ENCODE measurements at places on chromosomes 3 and 15. TPM values are rescaled to one million over a fixed set of nuclear protein-coding genes. Genes with fewer than 3 reads are reported as not detected.

DNA sequence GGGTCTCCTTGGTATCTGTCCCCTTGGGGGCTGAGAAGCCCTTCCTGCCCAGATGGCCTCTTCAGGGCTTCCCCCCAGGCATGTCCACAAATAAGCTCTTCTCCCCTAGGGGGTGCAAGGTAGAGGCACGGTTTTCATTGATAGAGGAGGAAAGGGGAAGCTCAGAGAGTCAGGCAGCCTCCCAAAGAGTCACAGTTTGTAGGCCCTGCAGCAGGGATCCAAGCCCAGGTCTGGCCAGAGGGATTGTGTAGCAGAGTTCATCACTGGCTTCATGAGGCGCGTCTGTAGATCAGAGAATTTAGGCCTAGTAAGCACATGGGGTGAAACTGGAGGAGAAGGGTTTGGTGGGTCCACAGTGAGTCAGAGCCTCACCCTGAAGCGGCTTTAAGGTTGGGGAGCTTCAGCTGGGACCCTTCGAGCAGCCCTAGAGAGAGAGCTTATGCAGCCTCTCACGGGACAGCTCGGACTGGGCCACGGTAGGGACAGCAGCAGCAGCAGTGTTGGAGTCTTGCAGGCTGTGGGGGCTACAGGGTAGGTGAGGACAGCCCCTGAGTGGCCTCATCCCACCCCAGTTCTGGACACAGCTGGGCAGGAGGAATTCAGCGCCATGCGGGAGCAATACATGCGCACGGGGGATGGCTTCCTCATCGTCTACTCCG lies 37.5 kb upstream of the ESYT3 start:
- H3K36me3 ChIP-seq, result peaks cover 44% of the 10 kb centered on the region
- no peaks in the 10 kb centered on the region for H3K4me1 ChIP-seq
- H3K27me3 ChIP-seq, result no peaks in the 10 kb centered on the region
- no peak for DNase-seq
- H3K4me3 ChIP-seq, result no peak overlapping the region
- no peak overlapping the region for H3K27ac ChIP-seq

GRCh38 chr3:54771050-54771449 lies 156.8 kb downstream of the LRTM1 start:
- no peaks in the 10 kb centered on the region for H3K27me3 ChIP-seq
- no peaks in the 10 kb centered on the region for H3K36me3 ChIP-seq
- no peak for DNase-seq
- no peaks in the 10 kb centered on the region for H3K4me1 ChIP-seq
- H3K4me3 ChIP-seq, result no peak overlapping the region
- no peak overlapping the region for H3K27ac ChIP-seq

GRCh38 chr3:103862415-103862814 lies 1427.6 kb downstream of the ZPLD1 start:
- H3K36me3 ChIP-seq, result no peaks in the 10 kb centered on the region
- H3K4me3 ChIP-seq, result no peak overlapping the region
- no peak for DNase-seq

DNA sequence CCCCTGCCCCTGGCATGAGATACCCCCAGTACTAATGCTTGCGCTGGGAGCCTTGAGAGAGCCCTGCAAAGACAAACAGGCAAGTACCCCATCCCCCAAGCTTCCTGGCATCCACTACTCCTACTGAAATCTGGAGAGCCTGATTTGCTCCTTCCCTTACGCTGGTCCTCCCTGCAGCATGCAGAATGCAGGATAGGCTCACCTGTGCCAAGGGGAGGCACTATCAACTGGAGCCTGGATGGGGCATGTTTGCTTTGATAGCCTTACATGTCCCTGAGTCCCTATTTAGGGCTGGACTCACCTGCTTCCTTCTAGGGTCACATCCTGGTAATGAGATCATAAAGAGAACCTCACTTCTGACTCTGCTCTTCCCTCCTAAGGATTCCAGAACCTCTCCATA lies 42.9 kb downstream of the RAB11A start:
- H3K36me3 ChIP-seq, result peaks cover 12% of the 10 kb centered on the region
- H3K27me3 ChIP-seq, result no peaks in the 10 kb centered on the region
- H3K4me1 ChIP-seq, result no peaks in the 10 kb centered on the region
- no peak overlapping the region for H3K4me3 ChIP-seq
- no peak for DNase-seq

- peaks cover 53% of the 10 kb centered on the region for H3K4me1 ChIP-seq
- peak overlapping the region; percentile 77 for H3K27ac ChIP-seq
- H3K36me3 ChIP-seq, result peaks cover 21% of the 10 kb centered on the region
- no peaks in the 10 kb centered on the region for H3K27me3 ChIP-seq
Measured at GRCh38 chr15:90063770-90064247, 38.5 kb downstream of the IDH2 start.

- no peaks in the 10 kb centered on the region for H3K36me3 ChIP-seq
- peak overlapping the region; percentile 64 for H3K4me3 ChIP-seq
- H3K4me1 ChIP-seq, result no peaks in the 10 kb centered on the region
- H3K27ac ChIP-seq, result peak overlapping the region; percentile 93
- DNase-seq, result no peak
- H3K27me3 ChIP-seq, result no peaks in the 10 kb centered on the region
Measured at GRCh38 chr3:119580067-119580760, 922 bp downstream of the ADPRH start.

DNA sequence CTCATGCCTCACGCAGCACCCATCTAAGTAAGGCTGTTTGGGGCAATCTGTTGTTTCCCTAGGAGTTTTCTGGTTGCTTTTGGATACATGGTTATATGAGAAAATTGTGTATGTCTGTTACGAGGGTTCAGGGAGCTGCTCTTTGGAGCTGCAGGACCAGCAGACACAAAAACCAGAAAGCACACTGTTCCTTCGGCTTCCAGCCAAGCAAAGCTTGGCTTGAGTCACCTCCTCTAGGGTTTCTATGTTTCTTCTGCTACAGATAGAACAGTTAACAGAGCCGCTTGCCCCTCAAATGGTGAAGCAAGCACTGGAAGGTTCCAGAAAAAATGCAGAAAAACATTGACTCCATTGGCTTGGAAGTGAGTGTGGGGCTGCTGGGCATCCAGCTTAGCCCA lies 49.2 kb upstream of the CTDSPL start:
- no peak for DNase-seq
- no peaks in the 10 kb centered on the region for H3K27me3 ChIP-seq
- H3K4me3 ChIP-seq, result no peak overlapping the region

- no peaks in the 10 kb centered on the region for H3K4me1 ChIP-seq
- H3K36me3 ChIP-seq, result no peaks in the 10 kb centered on the region
- no peaks in the 10 kb centered on the region for H3K27me3 ChIP-seq
- H3K27ac ChIP-seq, result no peak overlapping the region
Measured at GRCh38 chr3:180961087-180961486, 28.4 kb downstream of the DNAJC19 start.

DNA sequence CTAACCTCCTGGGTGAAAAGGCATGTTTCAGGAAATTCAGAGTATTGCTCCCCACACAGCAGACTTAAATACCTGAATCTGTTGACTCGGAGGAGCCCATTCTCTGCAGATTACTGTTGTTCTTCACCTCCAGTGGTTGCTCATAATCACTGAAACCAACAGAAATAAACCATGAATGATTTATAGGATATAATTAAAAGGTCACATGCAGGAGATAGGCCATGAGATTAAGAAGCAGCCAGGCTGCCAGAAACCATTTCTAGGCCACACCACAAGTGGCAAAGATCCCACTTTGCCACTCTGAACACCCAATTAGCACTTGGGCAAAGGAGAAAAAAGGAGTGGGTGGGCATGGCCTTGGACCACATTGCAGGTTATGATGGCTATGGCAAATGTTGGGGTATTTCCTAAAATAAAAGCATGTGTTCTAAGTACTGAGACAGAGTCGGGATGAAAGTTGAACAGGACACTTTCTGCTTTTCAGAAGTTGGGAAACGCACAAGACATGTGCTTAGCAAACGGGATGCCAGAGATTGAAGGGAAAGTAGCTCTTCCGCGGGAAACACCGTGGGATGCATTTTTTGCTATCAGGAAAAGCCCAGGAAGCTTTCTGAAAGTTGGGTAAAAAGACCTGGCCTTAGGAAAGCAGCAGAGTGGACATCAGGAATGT lies 1.5 kb downstream of the CDC25A start:
- no peaks in the 10 kb centered on the region for H3K27me3 ChIP-seq
- H3K27ac ChIP-seq, result no peak overlapping the region
- peaks cover 6% of the 10 kb centered on the region for H3K4me1 ChIP-seq
- H3K4me3 ChIP-seq, result no peak overlapping the region
- H3K36me3 ChIP-seq, result peaks cover 3% of the 10 kb centered on the region

GRCh38 chr3:143241481-143241951 lies 121.9 kb downstream of the CHST2 start:
- H3K4me3 ChIP-seq, result no peak overlapping the region
- no peak overlapping the region for H3K27ac ChIP-seq
- DNase-seq, result no peak
- no peaks in the 10 kb centered on the region for H3K4me1 ChIP-seq

DNA sequence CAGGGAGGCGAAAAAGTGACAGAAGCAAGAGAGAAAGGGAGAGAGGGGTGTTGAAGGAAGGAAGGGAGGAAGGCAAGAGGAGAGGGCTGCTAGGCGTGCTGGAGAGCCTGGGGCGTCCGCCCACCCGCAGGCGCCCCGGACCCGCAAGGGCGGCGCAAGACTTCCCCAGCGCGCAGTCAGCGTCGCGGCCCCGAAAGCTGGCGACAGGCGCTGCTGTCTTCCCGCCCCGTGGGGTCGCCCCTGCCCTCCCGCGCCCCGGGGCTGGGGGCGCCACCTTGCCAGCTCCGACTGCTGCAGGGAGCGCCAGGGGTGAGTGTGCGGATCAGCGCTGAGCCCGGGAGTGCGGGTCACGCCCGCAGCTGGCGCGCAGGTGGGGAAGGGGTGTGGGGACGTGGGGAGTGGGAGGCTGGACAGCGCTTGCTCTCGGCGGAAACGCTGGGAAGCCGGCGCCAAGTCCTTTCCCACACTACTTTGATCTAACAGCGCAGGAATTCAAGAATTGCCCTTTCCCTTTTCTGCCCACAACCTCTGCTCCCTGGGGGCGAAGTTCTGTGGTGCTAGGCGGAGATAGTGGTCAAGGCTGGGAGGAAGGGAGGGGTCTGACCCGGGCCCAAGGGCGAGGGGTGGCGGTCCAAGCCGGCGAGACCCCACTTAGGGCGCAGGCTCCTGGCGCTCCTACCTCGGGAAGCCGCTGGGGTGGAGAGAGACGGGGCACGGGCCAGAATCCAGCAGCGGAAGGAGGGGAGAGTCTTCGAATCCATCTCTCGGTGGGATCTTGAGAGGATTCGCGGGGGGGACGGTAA lies 266.1 kb downstream of the CGGBP1 start:
- H3K4me1 ChIP-seq, result no peaks in the 10 kb centered on the region
- H3K36me3 ChIP-seq, result no peaks in the 10 kb centered on the region
- no peak for DNase-seq
- no peaks in the 10 kb centered on the region for H3K27me3 ChIP-seq

DNA sequence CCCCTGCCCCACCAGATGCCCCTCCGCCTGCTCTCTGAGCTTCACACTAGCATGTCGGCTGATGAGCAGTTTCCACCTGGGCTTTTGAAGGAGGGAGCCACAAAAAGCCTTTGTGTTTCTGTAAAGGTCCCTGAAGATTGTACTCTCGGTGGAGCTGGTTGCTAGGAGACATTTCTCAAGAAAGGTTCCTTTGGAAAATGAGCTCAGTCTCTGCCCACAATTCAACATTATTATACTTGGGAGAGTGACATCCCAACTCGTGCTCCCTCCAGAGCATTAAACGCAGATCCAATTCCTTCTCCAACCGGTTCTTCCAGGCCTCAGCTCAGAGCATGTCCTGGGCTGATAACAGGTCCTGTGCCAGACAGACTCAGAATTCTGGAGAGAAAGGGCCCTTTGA lies 26.8 kb upstream of the FAM107A start:
- no peak overlapping the region for H3K27ac ChIP-seq
- no peak for DNase-seq
- no peak overlapping the region for H3K4me3 ChIP-seq
- no peaks in the 10 kb centered on the region for H3K27me3 ChIP-seq
- H3K4me1 ChIP-seq, result no peaks in the 10 kb centered on the region

- no peak for DNase-seq
- no peaks in the 10 kb centered on the region for H3K27me3 ChIP-seq
- no peak overlapping the region for H3K4me3 ChIP-seq
- H3K27ac ChIP-seq, result no peak overlapping the region
- H3K4me1 ChIP-seq, result no peaks in the 10 kb centered on the region
- H3K36me3 ChIP-seq, result no peaks in the 10 kb centered on the region
Measured at GRCh38 chr3:78867409-78868372, 900.1 kb downstream of the ROBO1 start.

DNA sequence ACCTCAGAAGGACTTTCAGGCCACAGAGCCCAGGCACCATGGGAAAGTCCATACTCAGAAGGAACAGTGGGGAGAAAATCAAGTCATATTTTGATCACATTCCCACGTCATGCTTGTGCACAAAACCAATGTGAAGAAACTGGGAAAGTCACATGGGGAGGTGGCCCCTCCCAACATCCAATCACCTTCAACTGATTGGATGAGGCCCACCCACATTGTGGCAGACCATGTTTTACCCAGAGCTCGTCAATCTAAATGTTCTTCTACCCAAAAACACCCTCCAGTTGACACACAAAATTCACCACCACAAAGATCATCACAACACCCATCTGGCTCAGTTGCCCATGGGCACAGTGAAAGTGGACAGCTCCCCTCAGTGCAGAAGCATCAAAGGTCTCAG lies 248.2 kb upstream of the IGF1R start:
- DNase-seq, result no peak
- H3K4me3 ChIP-seq, result no peak overlapping the region
- H3K36me3 ChIP-seq, result no peaks in the 10 kb centered on the region
- no peaks in the 10 kb centered on the region for H3K27me3 ChIP-seq
- H3K27ac ChIP-seq, result no peak overlapping the region
- H3K4me1 ChIP-seq, result no peaks in the 10 kb centered on the region

Gene SPSB4
- not detected for total RNA-seq

Gene ASTE1
- total RNA-seq, result 5.2 TPM

Gene MESP2
- 1.5 TPM for total RNA-seq

Gene HCN4
- total RNA-seq, result not detected

Gene CASR
- not detected for total RNA-seq

Gene OIP5
- total RNA-seq, result not detected

Gene SPRED1
- 35.0 TPM for total RNA-seq

Gene PLS1
- 3.6 TPM for total RNA-seq

Gene LPCAT4
- 33.3 TPM for total RNA-seq

Gene SLC22A14
- not detected for total RNA-seq
